ENCODE measurements at places on chromosomes 13 and 19.

DNA sequence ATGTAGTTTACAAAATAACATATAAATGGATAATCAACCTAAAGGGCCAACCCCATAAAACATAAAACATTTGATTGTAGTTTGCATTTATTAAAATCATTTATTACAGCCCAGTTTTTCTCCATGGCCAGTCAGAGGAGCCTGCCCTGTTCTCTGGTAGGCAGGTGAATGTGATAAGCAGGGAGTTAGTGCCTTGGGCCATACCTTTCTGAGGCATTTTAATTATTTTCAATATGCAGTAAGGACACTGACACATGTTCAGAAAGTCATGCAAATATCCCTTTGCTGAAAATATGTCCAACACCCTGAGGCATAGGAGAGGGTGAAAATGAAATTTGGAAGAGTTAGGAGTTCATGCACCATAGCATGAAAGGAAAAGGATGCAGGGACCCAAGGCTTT, 242.6 kb upstream of the EDNRB start:
- DNase-seq: no peak

DNA sequence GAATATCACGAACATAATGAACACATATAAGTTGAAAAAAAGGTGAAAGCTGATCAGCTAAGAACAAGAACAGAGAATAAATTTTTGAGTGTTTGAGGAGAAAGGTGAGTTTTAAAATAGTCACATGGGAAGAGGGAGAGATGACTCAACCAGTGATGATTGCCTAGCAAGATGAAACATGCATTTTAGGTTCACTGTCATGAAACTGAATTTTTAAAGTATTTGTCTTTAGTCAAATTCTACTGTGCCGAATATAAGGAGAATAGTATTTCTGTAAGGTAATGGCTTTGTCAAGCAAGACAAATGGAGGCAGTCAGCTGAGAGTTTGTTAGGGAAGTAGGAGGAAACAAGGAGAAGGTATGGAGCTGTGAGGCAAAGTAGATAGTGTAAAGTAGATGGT, 2557.4 kb downstream of the PCDH9 start:
- DNase-seq: no peak

- no peak for DNase-seq
Measured at GRCh38 chr19:49400029-49400428, 12.0 kb downstream of the KASH5 start.

DNA sequence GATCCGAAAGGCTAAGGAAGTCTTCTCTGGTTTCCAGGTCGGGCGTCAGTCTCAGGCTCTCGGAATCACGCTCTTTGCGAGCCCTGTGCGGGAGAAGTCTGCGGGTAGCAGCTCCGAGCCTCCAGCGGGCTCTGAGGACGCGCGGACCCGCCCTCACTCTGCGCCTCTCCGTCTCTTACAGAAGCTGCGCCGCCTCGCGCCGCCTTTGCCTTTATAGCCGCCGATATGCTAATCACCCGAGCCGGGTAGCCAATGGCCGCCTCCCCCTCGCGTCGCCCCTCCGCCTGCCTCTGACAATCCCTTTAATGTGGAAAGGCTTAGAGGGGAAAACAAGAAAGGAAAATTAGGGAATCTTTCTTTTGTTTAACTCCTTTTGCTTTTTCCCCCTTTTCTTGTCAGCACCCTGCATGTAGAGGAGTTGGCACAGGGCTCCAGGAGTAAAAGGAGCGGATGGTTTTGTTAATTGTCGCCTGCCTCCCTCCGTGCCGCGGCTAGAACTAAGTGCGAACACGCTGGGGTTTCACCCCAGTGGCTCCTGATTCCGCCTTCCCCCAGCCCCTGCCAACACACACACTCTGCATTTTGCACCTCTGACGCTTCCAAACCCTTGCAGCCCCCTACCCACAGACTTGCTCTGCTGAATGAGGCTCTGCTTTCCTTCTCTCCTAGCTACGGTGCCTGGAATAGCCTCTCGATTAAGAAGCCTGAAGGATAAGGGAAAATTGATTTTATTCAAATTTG, at the start of gene PCDH8:
TSS of gene PCDH8 (minus strand) at position 186 of the 741 bp plus-strand sequence. CDS start 204 bp downstream, outside the sequence.
- peak; percentile 52 for DNase-seq

GRCh38 chr13:45833663-45834375, 17.7 kb downstream of the SIAH3 start:
- no peak for DNase-seq

DNA sequence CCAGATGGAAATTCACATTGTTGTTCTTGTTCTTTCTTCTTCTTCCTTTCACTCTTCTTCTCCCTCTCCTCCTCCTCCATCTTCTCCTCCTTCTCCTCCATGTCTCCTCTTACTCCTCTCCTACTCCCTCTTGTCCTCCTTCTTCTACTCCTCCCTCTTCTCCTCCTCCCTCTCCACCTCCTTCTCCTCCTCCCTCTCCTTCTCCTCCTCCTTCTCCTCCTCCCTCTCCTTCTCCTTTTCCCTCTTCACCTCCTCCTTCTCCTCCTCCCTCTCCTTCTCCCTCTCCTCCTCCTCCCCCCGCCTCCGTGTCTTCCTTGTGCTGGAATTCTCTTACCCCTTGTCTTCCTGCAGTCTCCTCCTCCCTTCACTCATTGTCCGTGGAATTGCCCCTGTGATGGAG, 18.4 kb downstream of the CABP5 start:
- no peak for DNase-seq

DNA sequence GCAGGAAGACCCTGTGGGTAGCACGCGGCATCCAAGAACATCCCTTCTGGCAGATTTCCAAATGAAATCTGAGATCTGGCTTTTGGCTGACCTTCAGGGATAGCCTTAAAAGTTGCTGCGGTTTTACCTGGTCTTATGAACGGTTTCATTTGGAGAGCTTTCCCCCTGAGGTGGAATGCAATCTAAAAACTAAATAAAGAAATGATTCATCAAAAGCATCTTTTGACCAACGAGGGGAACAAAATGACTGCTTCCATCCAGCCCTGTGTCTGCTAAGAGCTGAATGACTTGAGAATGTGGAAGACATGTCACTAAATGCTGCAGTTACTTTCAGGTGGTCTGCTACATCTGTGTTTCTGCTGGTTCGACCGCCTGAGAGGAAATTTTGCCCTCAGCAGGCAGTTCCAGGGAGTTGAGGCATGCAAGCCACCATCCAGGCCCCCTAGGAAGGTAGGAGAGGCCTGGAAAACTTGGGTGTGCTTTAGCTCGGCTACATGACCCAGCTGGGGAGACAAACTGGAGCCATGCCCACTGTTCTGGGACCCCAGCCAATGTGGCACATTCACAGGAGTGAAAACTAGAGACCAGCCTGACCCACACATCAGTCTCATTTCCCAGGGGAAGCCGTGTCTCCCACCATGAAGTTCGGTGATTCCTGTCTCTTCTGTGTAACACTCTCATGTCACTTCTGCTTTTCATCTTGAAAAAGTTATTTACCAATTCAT, 175.1 kb upstream of the KL start:
- DNase-seq: no peak

- DNase-seq: peak; percentile 76
Measured at GRCh38 chr19:4400135-4400936, at the start of gene SH3GL1. TSS of gene SH3GL1 (minus strand) at chr19:4400547. CDS start at chr19:4400368, 179 bp downstream.

GRCh38 chr19:33572929-33573328, 48.8 kb upstream of the CHST8 start:
- DNase-seq: no peak

GRCh38 chr19:6424195-6424938, at the start of gene KHSRP:
TSS of gene KHSRP (minus strand) at chr19:6424811. CDS start at chr19:6424701, 110 bp downstream.
- no peak for DNase-seq

DNA sequence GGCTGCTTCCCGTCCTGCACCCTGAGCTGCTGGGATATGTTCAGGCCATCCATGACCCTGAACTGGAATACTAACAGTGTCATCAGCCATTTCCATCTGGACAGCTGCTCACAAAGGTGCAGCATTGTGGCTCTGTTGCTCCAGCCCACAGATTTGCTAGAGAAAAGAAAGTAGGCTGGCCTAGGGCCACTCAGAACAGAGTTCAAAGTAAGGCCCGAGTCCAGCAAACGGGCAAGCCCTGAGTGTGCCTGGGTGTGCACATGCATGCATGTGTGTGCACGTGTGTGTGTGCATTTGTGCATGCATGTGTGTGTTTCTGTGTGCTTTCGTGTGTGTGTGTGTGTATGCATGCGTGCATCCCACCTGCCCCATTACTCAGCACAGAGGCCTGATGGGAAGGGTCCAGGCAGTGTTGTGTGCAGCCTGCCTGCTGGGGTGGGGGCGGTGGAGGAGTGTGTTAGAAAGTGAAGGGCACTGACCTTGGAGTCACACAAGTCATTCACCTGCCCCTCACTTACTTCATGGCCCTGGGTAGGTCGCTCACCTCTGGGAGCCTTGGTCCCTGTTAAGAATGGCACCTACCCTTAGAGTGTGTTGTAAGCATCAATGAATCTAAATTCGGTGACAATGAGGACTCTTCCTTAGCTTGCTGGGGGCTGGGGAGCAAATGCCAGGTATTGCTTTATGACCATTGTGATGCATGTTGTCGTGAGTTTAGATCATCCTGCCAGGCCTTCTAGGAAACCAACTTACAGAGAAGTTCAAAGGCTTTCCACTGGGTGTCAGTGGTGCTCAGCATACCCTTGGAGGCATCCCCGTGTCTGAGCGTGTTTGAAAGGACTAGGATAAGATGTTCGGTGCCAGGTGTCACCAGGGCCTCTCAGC, 53.2 kb downstream of the GPR12 start:
- no peak for DNase-seq

DNA sequence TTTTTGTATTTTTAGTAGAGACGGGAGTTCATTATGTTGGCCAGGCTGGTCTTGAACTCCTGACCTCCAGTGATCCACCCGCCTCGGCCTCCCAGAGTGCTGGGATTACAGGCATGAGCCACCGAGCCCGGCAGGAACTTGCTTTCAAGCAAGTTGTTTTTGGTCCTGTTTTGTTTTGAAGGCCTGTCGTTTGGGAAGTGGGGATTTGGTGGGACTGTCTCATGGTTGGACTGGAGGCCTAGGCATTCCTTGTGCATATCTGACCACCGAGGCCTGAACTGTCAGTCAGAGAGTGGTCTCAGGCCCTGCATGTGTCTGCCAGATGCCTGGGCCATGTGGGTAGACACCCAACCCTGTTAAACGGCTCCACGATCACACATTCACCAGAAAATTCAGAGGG, 26.3 kb downstream of the UBXN6 start:
- no peak for DNase-seq

GRCh38 chr13:111912991-111913760, 153.8 kb upstream of the SOX1 start:
- no peak for DNase-seq

DNA sequence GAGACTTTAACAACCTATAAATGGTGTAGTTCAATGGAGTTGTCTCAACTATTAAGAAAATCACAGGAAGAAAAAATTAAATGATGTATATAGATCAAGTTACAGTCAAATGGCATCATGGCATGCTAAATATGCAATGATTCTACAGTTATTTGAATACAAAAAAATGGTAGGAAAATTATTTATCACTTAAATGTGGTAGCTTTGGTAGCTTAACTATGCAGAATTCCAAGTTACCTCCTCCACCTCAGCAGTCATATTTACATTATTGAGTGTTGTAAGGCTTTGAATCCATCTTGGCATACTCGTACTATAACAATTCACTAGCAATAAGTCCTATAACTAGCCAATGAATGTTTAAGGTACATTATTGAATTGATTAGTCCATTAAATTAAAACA, 36.8 kb downstream of the CAB39L start:
- no peak for DNase-seq

GRCh38 chr19:6947745-6948144, 60.4 kb downstream of the ADGRE1 start:
- no peak for DNase-seq

DNA sequence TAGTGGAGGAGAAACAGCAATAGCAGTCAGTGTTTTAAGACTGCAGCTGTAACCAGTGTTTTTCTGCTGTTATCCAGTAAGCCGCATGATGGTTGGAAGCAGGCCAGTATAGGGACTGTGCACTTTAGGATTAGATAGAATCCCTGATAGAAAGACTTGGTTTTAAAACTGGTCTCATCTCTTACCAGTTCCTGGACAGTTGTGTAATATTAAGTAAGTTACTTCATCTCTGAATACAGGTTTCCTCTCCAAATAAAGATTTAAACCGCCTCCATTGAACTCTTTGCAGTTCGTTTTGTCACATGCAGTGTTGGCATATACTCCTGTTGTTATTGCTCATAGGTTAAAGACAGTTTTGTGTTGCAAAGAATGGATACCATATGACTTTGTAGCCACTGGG, 25.6 kb downstream of the URI1 start:
- DNase-seq: no peak

DNA sequence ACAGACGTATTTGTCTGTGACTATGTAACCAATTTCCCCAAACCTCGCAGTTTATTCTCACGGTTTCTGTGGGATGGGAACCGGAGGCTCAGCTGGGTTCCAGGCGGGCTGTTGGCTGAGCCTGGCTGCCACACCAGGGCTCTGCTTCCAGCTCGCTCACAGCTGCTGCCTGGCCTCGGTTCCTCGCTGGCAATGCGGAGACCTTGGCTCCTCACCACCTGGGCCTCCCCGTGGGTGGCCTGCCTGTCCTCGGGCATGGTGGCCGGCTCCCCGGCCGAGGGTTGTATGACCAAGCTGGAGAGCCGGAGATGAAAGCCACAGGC, 218.9 kb upstream of the MAB21L1 start:
- no peak for DNase-seq

- no peak for DNase-seq
Measured at GRCh38 chr13:106197496-106197895, 338.0 kb downstream of the EFNB2 start.

DNA sequence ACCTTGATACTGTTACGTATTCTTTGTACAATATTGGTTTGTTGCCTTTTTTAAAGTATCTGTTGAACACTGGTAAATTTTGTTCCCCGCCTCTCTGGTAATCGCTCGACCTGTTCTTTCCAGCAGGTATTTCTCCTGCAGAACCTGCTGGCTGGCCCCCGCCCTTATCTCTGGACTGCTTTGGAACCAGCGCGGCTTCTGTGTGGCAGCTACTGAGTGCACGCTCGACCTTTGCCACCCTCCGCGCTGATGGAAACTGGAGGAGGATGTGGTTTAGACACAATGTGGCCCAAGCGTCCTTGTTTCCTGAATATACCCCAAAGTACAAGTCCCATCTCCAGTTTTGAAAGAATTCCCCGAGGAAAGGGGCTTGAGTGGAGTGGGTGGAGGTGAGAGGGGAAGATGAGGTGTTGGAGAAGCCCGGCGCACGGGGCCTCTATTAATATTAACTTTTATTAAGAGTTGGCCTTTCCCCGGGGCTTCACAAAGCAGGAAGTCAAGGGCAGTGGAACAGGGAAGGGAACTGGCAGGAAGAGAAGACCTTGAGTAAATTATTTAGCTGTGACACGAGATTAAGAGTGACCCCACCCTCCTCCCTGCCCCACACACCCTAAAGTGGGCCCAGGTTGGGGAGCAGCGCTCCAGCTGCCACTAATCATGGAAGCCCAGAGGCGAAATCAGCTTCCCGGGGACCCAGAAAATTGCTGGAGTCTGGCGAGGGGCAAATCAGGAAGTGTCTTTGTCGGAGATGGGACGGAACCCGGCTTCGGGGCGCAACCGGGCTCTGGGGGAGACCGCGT, 16.0 kb downstream of the CDX2 start:
- no peak for DNase-seq

DNA sequence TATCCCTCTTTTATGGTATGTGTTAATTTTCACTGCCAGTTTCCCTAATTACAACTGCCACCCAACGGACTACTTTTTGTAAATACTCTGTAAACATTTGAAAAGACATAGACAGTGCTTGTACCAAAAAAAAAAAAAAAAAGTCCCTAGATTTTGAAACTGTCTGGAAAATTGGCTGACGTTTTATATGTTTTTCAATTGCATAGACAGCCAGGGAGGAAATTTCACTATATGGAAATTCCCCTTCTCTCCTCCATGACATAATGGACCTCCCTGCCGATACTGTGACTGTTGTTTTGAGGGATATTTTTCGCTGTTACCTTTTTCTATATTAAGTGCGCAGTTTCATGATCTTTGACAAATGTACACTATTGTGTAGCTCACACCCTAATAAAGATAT, 43.4 kb downstream of the C13orf42 start:
- no peak for DNase-seq

GRCh38 chr19:1567848-1568227, 287 bp downstream of the MEX3D start:
- DNase-seq: no peak
